GM04503 (cell line): ENCODE measurements at places on chromosomes 11 and 22.

- no peak for DNase-seq
Measured at GRCh38 chr11:12547953-12548650, 126.1 kb upstream of the TEAD1 start.

- DNase-seq = no peak
Measured at GRCh38 chr22:46357711-46358520, 22.4 kb downstream of the TRMU start.

DNA sequence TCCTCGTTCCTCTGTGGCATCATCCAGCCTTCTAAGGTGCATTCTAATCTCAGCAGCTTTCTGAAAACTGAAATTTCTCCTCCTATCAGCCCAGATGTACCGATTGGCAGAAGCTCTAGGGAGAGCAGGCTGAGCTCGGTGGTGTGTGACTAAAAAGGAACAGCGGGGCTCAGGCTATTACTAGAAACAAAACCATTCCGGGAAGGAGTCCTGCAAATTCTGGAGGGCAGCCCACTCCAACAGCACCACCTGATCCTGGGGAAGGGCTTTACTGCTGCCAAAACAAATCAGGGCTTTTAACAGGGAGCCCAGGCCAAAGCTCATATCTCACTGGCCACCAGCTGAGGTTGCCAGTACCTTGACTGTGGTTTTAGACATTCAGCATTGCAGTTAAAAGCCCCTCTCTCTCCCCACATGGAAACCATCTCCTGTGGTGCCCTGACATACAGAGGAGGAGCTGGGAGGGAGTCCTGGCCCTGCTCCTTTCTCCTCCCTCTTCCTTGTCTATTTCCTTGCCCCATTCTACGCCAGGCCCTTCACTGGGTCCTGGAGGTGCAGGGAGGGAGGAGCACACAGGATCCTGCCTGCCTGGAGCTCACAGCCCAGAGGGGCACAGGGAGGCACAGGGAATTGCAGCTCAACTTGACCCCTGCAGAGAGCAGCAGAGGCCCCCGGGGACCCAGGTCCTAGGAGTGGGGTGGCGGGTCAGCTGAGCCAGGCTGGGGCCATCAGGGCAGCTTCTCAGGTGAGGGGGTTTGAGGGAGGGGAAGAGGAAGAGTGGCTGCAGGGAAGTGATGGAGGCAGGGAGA is 889 bp downstream of the PLAAT4 start:
- DNase-seq = no peak

GRCh38 chr11:10293423-10294289 is at the start of gene SBF2:
SBF2 (minus strand) TSS chr11:10294219; CDS start chr11:10294069, 150 bp downstream.
- DNase-seq = peak; percentile 78

DNA sequence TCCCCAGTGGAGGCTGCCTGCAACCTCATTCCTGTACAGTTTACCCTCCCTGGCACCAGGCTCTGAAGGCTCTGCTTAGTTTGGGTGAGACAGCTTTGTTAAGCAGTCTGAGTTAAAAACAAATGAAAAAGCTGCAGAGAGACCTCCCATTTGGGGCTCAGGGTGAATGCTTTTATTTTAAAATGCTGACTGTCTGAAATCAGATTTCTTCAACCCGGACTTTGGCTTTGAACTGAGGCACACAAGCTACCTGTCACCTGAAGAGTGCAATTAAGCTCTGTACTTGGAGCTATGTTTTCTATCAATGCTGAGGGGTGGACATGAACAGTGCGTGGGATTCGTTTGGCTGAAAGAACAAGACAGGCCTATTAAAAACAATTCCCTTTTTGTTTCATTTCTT is 217.5 kb upstream of the SORL1-AS1 start:
- no peak for DNase-seq

DNA sequence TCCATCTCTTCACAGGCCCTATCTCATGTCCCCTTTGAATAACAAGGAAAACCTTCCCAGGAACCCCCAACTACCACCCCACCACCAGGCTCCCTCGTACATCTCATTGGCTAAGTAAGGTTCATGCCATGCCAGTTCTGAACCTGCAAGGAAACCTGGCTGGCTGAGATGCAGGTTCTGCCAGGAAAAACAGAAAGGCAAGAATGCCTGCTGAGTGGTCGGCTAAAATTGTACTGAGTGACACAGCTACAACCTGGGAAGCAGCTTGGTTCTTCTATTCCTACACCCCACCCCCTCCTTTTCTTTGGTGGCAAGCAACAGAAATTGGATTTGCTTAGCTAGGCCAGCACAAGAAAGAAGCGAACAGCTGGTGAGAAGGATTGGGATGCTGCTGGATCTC is 36.1 kb upstream of the TSPAN18 start:
- no peak for DNase-seq

GRCh38 chr11:69636512-69637197 is 4.3 kb upstream of the CCND1 start:
- DNase-seq = peak; percentile 59

- DNase-seq = no peak
Measured at GRCh38 chr11:12274558-12275197, 102.7 kb upstream of the PARVA start.

DNA sequence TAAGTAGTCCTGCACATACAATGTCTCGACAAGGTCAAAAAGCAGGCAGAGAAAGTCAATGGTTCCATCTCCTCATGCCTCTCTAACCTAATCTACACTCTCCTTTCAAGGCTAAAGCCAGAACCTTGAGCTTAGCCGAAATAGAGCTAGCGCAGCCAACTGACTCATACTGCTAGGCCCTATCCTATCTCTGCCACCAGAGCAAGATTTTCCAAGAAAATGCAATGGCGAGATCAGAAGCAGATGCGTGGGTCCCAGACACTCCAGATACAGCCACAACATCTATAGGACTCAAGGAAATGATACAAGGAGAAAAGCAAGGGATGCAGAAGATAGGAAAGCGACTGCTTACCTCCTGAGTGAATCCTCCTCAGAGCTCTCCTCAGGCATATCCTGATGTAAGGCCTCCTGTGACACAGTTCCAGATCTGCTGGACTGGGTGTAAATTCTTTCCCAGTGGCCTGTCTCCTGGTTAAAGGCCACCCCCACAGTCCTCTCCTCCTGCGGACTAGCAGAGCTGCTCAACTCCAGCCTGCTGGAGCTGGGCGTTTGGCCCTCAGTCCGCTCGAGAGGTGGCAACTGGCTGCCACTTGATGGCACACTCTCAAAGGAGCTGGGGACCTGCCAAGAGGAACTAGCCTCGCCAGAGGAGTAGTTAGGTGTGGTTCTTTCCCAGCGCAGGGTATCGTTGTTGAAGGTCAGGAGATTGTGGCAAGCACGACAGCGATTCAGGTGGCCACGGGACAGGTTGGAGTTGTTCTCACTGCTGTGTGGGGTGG is 52.0 kb downstream of the AMBRA1 start:
- no peak for DNase-seq

GRCh38 chr11:118597556-118597955 is 9.9 kb upstream of the PHLDB1 start:
- no peak for DNase-seq

- DNase-seq = no peak
Measured at GRCh38 chr22:27307545-27308247, 493.9 kb downstream of the MN1 start.

DNA sequence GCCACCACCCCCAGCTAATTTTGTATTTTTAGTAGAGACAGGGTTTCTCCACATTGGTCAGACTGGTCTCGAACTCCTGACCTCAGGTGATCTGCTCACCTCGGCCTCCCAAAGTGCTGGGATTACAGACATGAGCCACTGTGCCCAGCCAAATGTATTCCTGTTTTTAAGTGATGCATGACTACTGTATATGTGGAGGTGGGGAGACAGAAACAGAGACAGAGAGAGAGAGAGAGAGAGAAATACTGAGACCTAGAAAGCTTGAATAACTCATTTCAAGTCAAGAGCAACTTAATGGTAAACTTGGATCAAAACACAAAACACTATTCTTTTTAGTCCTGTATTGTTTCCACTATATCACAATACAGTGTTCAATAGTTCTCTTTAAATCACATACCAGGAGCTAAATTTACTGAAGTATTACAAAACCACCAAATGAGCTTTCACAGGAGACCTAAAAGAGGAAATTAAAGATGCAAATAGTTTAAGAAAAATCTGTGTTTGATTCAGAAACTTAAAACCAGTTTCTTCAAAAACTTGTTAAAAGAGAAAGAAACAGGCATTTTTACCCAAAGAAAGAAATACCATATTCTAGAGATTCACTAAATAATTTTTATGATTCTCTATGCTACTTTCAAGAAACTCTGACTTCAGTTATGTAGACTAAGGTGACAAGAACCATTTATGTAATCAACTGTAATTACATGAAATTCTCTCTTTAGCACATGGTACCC is 188.7 kb downstream of the ETS1 start:
- no peak for DNase-seq

DNA sequence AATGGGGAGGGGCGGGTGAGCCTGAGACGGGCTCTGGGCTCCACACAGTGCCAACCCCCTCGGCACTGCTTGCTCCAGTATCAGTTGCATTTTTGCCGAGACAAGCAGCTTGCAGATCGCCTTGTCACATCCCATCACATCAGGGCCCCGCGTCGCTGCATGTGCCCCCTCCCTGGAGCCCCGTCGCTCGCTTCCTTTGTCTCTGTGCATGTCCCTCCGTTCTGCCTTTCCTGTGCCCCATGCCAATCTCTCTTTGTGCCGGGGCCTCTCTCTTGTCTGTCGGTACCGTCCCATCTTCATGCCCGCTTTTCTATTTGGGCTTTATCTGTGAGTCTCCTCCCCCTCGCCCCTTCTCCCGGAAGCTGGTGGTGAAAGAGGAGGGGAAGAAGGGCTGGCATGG is 202.2 kb downstream of the CEP164 start:
- DNase-seq = no peak

GRCh38 chr11:6391537-6392134 is 1.4 kb downstream of the SMPD1 start:
- no peak for DNase-seq

DNA sequence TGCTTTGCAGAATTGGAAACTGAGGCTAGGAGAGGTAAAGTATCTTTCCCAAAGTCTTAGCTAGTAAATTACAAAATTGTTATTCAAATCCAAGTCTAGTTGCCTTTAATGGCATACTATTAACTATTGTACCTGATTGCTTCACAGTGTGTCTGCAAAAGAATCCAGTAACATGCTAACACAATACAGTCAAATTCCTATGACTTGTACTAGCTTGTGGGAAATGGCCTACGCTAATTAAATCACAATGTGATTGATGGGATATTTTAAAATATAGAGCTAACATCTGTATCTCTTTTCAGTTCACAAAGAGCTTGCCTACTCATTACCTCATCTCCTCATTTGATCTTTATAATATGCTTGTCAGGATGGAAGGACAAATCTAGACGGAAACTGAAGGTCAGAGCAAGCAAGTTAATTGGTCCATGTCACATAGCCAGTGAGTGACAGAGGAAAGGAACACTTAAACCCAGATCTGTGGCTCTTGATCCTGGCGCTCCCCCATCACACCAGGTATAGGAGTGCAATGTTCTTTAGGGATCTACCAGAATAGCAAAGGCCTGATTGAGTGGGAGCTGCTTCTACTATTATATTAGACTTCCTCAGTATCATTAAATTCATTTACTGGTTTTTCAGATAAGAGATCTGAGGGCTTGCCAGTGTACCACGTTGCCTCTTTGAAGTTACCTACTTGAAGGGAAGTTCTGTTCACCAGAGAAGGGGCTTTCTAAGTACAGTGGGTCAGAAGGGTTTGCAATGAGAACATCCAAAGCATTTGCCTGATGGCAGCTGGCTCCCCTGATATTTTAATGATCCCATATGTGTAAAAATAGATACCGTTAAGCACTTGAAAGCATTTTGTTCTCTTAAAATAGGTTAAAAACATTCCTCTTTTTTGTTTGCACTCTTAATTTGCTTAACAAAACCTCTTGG is 213.6 kb upstream of the SESN3 start:
- DNase-seq = no peak

GRCh38 chr22:45998638-45999378 is 21.8 kb upstream of the WNT7B start:
- DNase-seq = no peak

DNA sequence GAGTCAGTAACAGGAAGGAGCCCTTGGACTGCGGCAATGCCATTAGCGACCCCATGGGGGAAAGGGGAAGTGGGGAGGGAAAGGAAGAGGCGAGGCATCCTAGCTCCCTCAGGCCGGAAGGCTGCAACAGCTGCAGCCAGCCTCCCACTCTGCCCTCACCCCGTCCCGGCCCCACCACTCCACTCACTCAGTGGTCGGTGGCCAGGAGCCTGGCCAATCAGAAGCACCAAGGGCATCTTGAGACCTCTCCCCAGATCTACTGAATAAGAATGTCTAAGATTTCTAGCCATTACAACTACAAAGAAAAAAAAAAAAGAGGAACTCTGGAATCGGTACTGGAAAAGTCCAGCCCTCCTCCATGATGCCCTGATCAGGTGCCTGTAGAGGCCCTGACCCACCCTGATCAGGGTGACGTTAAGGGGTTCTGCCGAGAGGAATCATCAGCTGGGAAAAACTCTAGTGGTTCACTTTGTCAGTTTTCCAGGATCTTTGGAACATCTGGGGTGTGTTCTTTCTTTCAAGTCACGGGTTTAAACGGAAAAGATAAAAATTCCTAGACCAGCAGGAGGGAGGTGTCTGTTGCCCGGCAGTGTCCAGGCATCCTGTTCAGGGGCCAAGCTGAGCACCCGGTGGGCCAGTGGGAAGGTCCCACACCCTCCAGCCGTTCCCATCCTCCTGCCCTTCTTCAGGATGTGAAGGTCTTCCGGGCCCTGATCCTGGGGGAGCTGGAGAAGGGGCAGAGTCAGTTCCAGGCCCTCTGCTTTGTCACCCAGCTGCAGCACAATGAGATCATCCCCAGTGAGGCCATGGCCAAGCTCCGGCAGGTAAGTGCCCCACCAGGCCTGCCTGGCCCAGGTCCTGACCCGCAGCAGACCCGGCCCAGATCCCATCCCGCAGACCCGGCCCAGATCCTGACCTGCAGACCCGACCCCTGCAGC is 14.4 kb downstream of the OAF start:
- no peak for DNase-seq

DNA sequence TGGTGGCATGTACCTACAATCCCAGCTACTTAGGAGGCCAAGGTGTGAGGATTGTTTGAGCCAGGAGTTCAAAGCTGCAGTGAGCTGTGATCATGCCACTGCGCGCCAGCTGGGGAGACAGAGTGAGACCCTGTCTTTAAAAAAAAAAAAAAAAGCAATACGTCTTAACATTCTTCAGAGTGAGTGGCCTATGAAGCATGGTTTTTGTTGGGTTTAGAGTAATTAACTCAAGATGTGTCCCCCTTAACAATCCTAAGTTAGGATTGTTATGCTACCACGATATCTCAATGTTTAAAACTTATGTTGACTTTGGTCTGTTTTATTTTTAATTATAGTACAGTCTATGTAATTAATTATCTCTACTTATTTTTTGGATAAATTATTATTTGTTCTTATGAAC is 156.1 kb downstream of the HIPK3 start:
- DNase-seq = no peak

- no peak for DNase-seq
Measured at GRCh38 chr22:35950262-35950661, 78.4 kb downstream of the RBFOX2 start.
